ENCODE measurements at places on chromosomes 4 and X. TPM values are rescaled to one million over a fixed set of nuclear protein-coding genes. Genes with fewer than 3 reads are reported as not detected.

DNA sequence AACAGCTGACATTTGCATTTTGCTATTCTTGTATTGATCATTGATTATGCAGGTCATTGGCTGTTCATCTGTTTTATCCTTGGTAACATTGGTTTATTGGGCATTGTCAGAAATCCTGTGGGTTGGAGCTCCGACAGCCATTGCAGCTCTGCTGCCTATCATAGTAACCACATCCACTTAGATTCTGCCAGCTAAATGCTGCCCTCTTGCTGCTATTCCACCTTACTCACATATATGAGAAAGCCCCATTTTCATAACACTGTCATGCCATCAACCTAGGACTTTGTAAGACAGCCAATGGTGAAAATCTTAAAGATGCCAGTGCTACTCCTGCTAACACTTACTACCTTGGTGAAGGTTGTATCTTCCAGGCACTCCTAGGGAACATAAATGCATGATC lies 187.3 kb upstream of the CXCL13 start:
- no peaks in the 10 kb centered on the region for H3K36me3 ChIP-seq
- no peak overlapping the region for H3K4me3 ChIP-seq
- H3K4me1 ChIP-seq, result no peaks in the 10 kb centered on the region
- DNase-seq, result no peak

Gene STK26
- total RNA-seq, result 13.9 TPM

DNA sequence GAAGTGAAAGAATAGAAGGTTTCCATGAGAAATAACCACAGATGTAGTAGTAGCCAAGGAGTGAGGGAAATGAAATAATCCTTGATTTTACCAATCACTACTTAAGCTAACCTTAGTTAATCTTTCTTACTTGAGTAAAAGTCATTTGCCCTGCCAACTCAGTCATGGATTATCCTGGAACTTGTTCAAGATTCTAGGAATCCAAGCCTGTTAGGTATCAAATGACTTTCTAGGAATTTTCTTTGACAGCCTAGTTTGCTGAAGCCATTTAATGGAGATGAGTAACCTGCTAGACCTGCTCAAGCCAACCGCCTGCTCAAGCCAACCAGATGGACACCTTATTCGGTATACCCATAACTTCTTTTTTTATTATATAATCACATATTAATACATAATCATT lies 180.5 kb downstream of the KLHL13 start:
- DNase-seq, result no peak
- no peaks in the 10 kb centered on the region for H3K4me1 ChIP-seq
- no peaks in the 10 kb centered on the region for H3K36me3 ChIP-seq
- no peak overlapping the region for H3K27ac ChIP-seq
- H3K27me3 ChIP-seq, result no peaks in the 10 kb centered on the region
- no peak overlapping the region for H3K4me3 ChIP-seq

DNA sequence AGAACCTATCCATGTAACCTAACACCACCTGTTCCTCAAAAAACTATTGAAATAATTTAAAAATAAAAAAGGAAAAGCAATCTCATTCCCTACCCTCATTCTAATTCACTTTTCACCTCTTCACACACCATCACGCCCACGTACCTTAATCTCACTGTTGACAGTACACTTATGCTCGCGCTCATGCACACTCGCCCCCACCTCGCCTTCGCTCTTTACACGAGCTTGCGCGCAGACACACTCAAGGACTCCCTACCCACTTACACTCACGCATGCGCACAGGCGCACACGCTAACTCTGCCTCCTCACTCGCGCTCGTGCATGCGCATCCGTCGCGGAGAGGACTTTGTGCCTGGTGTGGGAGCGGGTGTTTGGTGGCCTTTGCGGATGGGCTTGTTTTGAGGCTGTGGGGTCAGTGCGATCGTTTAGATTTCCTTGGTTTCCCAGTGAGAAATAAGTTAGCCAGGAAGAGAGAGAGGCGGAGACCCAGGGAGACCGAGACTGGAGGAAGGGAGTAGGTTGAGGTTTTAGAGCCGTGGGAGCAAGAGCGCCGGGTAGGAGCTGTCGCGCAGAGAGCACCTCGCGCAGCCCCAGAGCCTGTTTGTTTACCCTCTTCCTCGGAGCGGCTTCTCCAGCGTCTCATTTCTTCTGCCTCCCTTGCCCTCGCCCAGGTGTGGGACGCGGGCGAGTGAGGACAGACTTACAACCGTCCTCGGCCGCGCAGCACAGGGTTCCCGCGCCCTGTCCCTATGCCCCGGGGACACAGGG lies 8.1 kb upstream of the GSX2 start:
- H3K27ac ChIP-seq, result peak overlapping the region; percentile 72
- DNase-seq, result peak; percentile 93
- peak overlapping the region; percentile 91 for H3K4me3 ChIP-seq
- peaks cover 4% of the 10 kb centered on the region for H3K27me3 ChIP-seq

Gene PNMA6F
- total RNA-seq, result not detected

GRCh38 chr4:38698176-38698575 lies 34.2 kb downstream of the KLF3 start:
- no peaks in the 10 kb centered on the region for H3K27me3 ChIP-seq
- H3K36me3 ChIP-seq, result peaks cover 60% of the 10 kb centered on the region
- H3K27ac ChIP-seq, result no peak overlapping the region
- H3K4me1 ChIP-seq, result peaks cover 11% of the 10 kb centered on the region
- DNase-seq, result no peak

GRCh38 chr4:139873111-139873860 lies 207.7 kb downstream of the MGST2 start:
- DNase-seq, result no peak
- no peaks in the 10 kb centered on the region for H3K36me3 ChIP-seq
- peaks cover 10% of the 10 kb centered on the region for H3K4me1 ChIP-seq
- no peaks in the 10 kb centered on the region for H3K27me3 ChIP-seq

- H3K36me3 ChIP-seq, result no peaks in the 10 kb centered on the region
- no peaks in the 10 kb centered on the region for H3K27me3 ChIP-seq
- no peak overlapping the region for H3K27ac ChIP-seq
- H3K4me3 ChIP-seq, result no peak overlapping the region
- H3K4me1 ChIP-seq, result peaks cover 35% of the 10 kb centered on the region
These were observed 17.8 kb upstream of the ANXA5 start for GRCh38 chr4:121714548-121714947.

DNA sequence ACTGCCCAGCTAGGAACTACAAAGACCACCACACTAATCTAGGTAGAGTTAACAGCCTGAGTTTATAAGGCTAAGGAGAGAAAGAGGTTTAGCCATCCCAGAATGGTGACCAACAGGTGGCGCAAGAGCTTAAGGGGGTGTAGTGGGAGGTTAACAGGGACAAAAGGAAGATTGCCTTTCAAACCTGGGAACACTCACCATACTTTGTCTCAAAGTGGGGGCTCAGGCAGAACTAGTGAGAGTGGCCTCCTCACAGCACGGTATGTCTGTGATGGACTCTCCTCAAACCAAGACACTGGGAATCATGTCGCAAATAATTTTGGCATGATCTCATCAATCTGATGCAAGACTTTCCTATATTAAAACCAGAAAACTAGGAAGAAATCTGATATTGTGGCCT lies 23.4 kb downstream of the CCNI start:
- H3K36me3 ChIP-seq, result peaks cover 50% of the 10 kb centered on the region
- H3K27me3 ChIP-seq, result no peaks in the 10 kb centered on the region
- peaks cover 34% of the 10 kb centered on the region for H3K4me1 ChIP-seq

DNA sequence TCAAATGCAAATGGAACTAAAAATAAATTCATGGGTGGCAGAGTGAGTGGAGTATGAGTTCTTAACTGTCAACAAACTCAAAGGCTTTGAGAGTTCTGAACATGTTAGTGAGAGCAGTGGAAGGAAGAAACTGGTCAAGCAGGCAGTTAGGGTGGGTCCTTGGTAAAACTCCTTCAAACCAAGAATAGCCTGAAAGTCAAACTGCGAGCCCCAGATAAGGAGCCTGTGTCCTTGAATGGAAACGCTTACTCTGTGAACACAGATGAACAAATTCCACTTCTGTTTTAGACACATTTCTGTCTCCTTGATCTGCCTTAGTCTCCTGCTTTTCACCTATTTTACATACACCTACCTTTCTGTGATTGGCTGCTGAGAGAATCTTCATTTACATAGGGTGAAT lies 129.4 kb upstream of the PCDH18 start:
- no peak overlapping the region for H3K4me3 ChIP-seq
- H3K4me1 ChIP-seq, result peaks cover 81% of the 10 kb centered on the region
- no peak for DNase-seq

DNA sequence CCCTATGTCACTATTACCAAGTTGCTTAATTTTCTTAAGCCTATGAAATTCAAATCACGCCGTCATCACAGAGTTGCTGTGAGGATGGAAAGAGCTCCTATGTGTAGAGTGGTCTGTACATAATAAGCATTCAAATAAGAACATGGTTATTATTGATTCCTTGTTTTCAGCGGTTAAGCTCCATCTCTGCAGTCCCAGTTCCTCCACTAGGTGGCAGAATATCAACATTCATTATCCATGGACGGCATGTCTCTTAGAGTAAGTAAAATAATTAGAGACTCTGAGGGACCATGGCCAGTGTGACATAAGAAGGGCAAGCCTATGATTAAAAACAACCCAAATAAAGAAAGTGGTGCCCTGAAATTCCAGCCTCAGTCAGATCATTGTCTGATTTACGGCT lies 132.5 kb upstream of the NHS start:
- DNase-seq, result no peak
- H3K27me3 ChIP-seq, result no peaks in the 10 kb centered on the region
- H3K4me3 ChIP-seq, result no peak overlapping the region
- no peak overlapping the region for H3K27ac ChIP-seq
- no peaks in the 10 kb centered on the region for H3K36me3 ChIP-seq
- no peaks in the 10 kb centered on the region for H3K4me1 ChIP-seq

DNA sequence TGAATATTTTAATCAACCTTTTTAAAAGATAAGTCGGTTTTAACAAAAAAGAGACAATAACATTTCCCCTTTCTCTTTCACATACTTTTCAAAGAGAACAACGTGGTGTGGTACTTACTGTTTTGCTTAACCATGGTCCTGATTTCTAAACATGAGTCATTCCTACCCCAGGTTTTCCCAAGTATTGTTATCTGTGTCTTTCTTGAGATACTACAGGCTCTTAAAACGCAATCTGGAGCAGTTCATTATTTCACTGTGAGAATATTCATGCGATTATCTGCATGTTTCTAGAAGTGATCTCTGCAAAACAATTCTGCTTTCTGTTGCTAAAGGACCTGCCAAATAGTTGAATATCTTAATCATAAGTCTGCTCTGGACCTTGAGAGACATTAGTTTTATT lies 127.3 kb downstream of the TENM3 start:
- H3K27ac ChIP-seq, result no peak overlapping the region
- DNase-seq, result no peak
- no peaks in the 10 kb centered on the region for H3K27me3 ChIP-seq
- H3K4me1 ChIP-seq, result peaks cover 13% of the 10 kb centered on the region

Gene DDX53
- not detected for total RNA-seq

Gene CTAG1B
- not detected for total RNA-seq

GRCh38 chr4:169062897-169063244 lies 52.8 kb upstream of the CBR4 start:
- H3K27ac ChIP-seq, result no peak overlapping the region
- H3K4me3 ChIP-seq, result no peak overlapping the region
- peaks cover 20% of the 10 kb centered on the region for H3K4me1 ChIP-seq
- no peaks in the 10 kb centered on the region for H3K27me3 ChIP-seq
- no peaks in the 10 kb centered on the region for H3K36me3 ChIP-seq

DNA sequence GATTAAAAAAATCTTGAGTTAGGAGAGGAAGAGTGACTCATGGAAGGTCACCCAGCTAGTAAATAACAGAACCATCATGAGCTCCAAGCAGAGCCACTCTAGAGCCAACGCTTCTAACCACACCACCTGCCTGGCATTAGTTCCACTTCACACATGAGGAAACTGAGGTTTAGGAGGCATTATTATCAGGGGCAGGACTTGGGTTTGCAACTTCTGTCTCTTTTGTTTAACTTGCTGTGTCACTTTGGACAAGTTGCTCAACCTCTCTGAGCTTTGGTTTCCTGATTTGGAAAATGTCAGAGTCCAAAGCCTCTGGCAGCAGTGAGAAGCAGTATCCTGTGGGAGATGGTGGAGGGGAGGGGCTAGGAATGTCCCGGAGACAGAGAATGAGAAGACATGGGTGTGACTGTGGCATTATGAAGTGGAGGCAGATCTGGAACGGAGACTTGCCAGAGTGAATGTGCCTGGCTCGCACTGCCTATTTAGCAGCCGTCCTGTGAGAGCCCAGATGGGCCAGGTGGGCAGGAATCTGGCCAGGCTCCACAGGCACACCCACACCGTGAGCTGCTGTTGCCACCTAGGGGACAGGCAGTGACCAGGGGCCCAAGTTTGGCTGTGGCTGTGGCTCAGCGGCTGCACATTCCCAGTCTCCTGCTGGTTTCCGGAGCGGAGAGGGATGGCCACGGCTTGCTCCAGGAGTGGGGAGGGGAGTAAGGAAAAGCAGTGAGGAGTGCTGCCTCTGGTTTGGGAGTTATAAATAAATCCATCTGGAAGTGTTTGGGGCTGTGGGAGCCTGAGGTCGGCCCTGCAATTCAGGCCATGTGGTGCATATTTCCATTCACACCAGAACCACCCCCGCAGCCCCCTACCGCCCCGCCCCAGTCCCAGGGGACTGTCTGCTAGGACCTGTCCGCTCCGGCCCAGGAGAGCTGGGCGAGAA lies 93.4 kb downstream of the NHSL2 start:
- H3K4me1 ChIP-seq, result peaks cover 62% of the 10 kb centered on the region
- no peaks in the 10 kb centered on the region for H3K36me3 ChIP-seq
- DNase-seq, result peak; percentile 88
- H3K4me3 ChIP-seq, result peak overlapping the region; percentile 28

DNA sequence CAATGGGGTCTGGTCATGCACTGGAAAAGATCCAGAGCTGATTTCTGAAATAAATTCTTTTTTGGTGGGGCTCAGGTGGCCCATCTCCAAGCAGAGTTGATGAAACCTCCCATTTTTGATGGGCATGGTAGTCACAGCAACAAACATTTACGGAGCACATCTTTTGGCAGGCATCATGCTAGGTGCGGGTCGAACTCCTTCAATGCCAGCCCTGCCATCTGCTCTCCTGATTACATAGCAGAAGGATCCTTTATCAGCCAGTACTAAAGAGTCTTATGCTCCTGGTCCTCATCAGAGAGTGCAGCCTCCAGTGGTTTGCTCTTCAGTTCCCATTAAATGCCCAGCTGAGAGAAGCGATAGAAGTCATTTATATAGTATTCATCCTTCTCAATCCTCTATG lies 121.7 kb downstream of the GRXCR1 start:
- no peak overlapping the region for H3K4me3 ChIP-seq
- H3K27me3 ChIP-seq, result no peaks in the 10 kb centered on the region
- no peaks in the 10 kb centered on the region for H3K36me3 ChIP-seq

- no peak overlapping the region for H3K27ac ChIP-seq
- H3K4me1 ChIP-seq, result no peaks in the 10 kb centered on the region
These were observed 34.1 kb downstream of the CNKSR2 start for GRCh38 chrX:21408307-21408706.

Gene IBSP
- not detected for total RNA-seq

Gene SMIM10
- total RNA-seq, result 3.3 TPM

Gene PRKG2
- total RNA-seq, result not detected

GRCh38 chr4:126375462-126376054 lies 1060.8 kb downstream of the FAT4 start:
- no peaks in the 10 kb centered on the region for H3K36me3 ChIP-seq
- H3K27me3 ChIP-seq, result peaks cover 7% of the 10 kb centered on the region
- no peak overlapping the region for H3K4me3 ChIP-seq
- H3K27ac ChIP-seq, result no peak overlapping the region
- H3K4me1 ChIP-seq, result peaks cover 7% of the 10 kb centered on the region

GRCh38 chr4:137226900-137227299 lies 305.4 kb downstream of the PCDH18 start:
- no peak overlapping the region for H3K27ac ChIP-seq
- DNase-seq, result no peak
- no peaks in the 10 kb centered on the region for H3K36me3 ChIP-seq
- H3K27me3 ChIP-seq, result no peaks in the 10 kb centered on the region
- no peaks in the 10 kb centered on the region for H3K4me1 ChIP-seq

Gene ITIH6
- total RNA-seq, result not detected

Gene MID2
- total RNA-seq, result 13.0 TPM

GRCh38 chrX:42151808-42152207 lies 228.5 kb upstream of the CASK start:
- no peak overlapping the region for H3K27ac ChIP-seq
- no peaks in the 10 kb centered on the region for H3K27me3 ChIP-seq
- H3K4me1 ChIP-seq, result no peaks in the 10 kb centered on the region
- DNase-seq, result no peak
- no peaks in the 10 kb centered on the region for H3K36me3 ChIP-seq

Measured in osteocyte (in vitro differentiated cells).